ENCODE measurements at places on chromosomes 16 and 17. TPM values are rescaled to one million over a fixed set of nuclear protein-coding genes. Genes with fewer than 3 reads are reported as not detected.

Gene CRYBA1
- not detected for polyA plus RNA-seq

Gene PRDM7
- 0.22 TPM for polyA plus RNA-seq

Gene DBNDD1
- 15.6 TPM for polyA plus RNA-seq

Gene CCDC78
- 1.1 TPM for polyA plus RNA-seq

Gene ZBTB4
- 38.6 TPM for polyA plus RNA-seq

DNA sequence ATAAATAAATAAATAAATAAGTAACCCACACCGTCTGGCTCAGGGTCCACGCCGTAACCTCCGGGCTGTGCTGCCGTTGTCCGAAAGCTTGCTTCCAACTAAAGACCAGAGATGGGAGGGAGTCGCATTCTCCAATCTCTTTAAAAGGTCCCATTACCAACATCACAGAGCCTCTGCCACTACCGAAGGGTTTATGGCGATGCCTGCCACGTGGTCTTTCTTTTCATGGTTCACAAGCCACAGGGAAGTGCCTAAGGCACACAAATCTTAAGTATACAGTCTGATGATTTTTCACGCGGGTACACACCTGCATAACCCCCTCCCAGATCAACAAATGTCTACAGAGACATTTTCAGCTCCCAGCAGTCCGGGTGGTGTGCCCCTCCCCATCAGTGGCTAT, 1.4 kb downstream of the COTL1 start:
- DNase-seq, result peak; percentile 52

- DNase-seq, result no peak
Measured at GRCh38 chr16:67100569-67101310, 9.0 kb upstream of the PHAF1 start.
